ENCODE measurements at places on chromosomes 12 and 14. TPM values are rescaled to one million over a fixed set of nuclear protein-coding genes. Genes with fewer than 3 reads are reported as not detected.

The ERBB3 gene
- total RNA-seq = 1.1 TPM

The NXPH4 gene
- total RNA-seq = 0.88 TPM

DNA sequence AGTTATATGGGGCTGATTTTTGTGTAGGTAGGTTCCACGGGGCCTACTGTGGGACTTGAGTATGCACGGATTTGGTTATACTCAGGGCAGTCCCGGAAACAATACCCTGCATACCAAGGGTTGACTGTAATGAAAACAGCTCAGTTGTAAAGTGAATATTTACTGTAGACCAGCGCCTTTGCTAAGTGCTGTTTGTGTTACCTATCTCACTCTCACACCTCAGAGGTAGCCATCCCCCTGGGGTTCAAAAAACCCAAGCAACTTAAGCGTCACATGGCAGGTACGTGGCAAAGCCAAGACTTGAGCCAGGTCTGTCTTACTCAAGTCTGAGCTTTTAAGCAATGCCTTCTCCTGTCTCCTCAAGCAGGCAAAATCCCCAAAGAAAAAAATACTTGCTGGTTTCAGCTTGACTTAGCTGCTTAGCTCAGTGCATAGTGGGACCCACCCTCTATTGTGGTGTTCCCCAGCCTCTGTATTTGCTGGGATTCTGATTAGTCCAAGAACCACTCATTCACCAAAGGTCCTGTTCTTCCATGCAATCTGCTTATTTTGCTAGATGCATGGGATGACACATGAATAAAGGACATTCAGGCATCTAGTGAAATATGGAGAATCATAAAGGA, 34.2 kb upstream of the STRN3 start:
- H3K27me3 ChIP-seq = no peaks in the 10 kb centered on the region
- H3K4me3 ChIP-seq = no peak overlapping the region
- no peaks in the 10 kb centered on the region for H3K36me3 ChIP-seq
- DNase-seq = no peak
- H3K4me1 ChIP-seq = peaks cover 11% of the 10 kb centered on the region

DNA sequence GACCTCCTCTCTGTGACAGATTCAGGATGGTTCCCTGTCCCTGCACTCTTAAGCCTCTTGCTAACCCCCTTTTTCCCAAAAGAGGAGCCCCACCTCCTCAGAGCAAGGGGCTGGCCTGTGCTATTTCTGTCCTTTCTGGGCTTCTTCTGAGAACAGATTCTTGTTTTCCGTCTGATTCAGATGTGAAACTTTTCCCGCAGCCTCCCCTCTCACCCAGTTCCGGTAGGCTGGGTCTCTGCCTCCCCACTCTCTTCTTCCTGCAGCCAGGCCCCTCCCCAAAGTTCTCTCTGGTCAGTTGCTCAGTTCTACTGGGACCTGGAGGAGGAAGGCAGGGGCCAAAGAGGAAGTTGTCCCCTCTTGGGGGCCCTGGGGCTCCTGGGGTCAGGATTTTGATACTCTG, 11.8 kb downstream of the PDE1B start:
- H3K27me3 ChIP-seq = peaks cover 15% of the 10 kb centered on the region
- H3K36me3 ChIP-seq = no peaks in the 10 kb centered on the region
- no peak for DNase-seq
- H3K4me3 ChIP-seq = no peak overlapping the region

- DNase-seq = no peak
- no peaks in the 10 kb centered on the region for H3K4me1 ChIP-seq
Observed at GRCh38 chr12:109671502-109671901, 42.1 kb upstream of the FAM222A start.

The FERMT2 gene
- 220 TPM for total RNA-seq

DNA sequence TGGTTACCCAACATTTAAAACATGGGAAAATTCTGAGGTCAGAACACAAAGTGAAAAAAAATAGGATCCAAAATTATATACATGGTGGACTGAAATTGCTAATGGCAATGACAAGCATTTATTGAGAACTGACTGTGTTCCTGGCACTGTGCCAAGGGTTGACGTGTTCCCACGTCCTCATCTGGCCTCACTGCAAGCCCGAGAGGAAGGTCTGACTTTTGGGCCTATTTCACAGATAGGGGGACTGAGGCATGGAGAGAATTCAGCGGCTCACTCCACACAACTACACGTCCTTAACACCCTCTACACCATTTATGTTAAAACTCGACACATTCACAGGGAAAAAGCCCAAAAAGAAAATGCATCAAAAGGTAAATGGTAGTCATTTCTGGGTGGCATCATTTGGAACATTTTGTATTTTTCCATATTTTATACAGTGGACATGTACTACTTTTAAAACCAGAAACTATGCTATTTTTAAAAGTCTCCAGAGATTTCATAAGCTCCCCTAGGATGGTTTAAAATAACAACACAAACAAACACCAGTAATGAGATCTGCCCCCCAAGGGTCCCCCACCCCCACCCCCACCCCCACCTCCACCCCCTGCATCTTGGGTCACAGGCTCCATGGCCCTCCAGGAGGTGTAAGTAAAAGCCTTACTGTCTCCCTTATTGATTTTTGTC, 27.7 kb downstream of the CLMN start:
- no peaks in the 10 kb centered on the region for H3K27me3 ChIP-seq
- no peaks in the 10 kb centered on the region for H3K4me1 ChIP-seq
- peak; percentile 79 for DNase-seq
- no peaks in the 10 kb centered on the region for H3K36me3 ChIP-seq
- H3K27ac ChIP-seq = no peak overlapping the region

GRCh38 chr12:121513464-121514183, 67.2 kb downstream of the KDM2B start:
- DNase-seq = no peak
- H3K27me3 ChIP-seq = no peaks in the 10 kb centered on the region
- H3K27ac ChIP-seq = no peak overlapping the region
- no peaks in the 10 kb centered on the region for H3K4me1 ChIP-seq
- no peak overlapping the region for H3K4me3 ChIP-seq

The PZP gene
- not detected for total RNA-seq

DNA sequence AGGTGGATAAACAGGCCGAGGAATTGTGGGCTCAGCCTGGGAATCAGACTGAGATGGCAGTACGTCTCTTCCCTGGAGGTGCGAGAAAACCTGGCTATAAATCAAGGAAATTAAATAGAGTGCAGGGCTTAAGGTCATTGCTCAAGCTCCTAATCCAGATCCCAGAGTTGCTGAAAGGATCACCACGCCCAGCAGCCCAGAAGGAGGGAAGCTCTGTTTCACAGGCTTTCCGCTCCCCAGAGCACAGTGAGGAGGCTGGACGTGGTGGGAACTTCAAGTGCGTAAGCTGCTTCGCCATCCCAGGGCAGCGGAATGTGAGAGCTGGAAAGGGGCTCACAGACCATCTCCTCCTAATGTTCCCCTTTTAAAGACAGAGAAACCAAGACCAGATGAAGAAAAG, 651.6 kb upstream of the TBX3 start:
- H3K27ac ChIP-seq = no peak overlapping the region
- no peak for DNase-seq
- no peaks in the 10 kb centered on the region for H3K4me1 ChIP-seq
- no peaks in the 10 kb centered on the region for H3K27me3 ChIP-seq
- no peaks in the 10 kb centered on the region for H3K36me3 ChIP-seq
- no peak overlapping the region for H3K4me3 ChIP-seq

The C14orf132 gene
- total RNA-seq = 41.5 TPM

- peaks cover 29% of the 10 kb centered on the region for H3K4me1 ChIP-seq
- H3K27me3 ChIP-seq = no peaks in the 10 kb centered on the region
- H3K27ac ChIP-seq = peak within 1 kb of the TSS; percentile 65
- H3K4me3 ChIP-seq = peak within 1 kb of the TSS; percentile 84
- DNase-seq = peak; percentile 100
Observed at GRCh38 chr12:47758834-47759690, at the start of gene RAPGEF3. RAPGEF3 (minus strand) TSS chr12:47758880; CDS start chr12:47758556, 324 bp downstream.

- no peak for DNase-seq
- H3K36me3 ChIP-seq = no peaks in the 10 kb centered on the region
- H3K27ac ChIP-seq = no peak overlapping the region
- peaks cover 7% of the 10 kb centered on the region for H3K4me1 ChIP-seq
Observed at GRCh38 chr12:46452061-46452615, 79.6 kb upstream of the SLC38A2 start.

GRCh38 chr12:15705606-15706005, 83.6 kb downstream of the EPS8 start:
- no peak for DNase-seq
- no peaks in the 10 kb centered on the region for H3K36me3 ChIP-seq
- peaks cover 41% of the 10 kb centered on the region for H3K4me1 ChIP-seq
- H3K27me3 ChIP-seq = no peaks in the 10 kb centered on the region
- no peak overlapping the region for H3K4me3 ChIP-seq

- peaks cover 10% of the 10 kb centered on the region for H3K36me3 ChIP-seq
- no peak for DNase-seq
- no peak overlapping the region for H3K4me3 ChIP-seq
- peaks cover 30% of the 10 kb centered on the region for H3K4me1 ChIP-seq
Observed at GRCh38 chr12:1552171-1552570, 42.2 kb downstream of the FBXL14 start.

DNA sequence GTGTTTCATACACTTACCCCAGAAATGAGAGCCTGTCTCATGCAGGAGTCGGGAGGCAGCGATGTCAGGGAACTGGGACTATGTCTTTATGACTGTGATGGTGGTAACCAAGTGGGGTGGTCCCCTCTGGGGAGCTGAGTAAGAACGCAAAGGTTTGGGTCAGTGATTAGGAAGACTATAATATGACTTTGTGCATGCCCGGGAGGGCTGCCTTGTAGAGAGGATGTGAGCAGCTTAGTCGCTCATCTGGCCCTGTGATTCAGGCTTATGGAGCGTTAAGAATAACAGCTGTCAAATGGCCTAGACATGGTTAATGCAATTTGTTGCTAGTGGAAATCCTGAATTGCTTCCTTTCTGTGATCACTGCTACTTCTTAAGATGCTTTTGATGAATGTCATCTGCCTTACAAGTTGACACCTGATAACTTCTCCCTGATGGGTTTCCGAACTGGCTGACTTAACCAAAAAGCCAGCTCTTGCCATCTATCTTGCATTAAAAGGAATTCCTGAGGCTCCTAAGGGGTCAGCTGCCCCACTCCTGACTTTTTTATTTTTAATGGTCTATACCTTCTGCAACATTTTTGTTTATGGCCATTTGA, 35.4 kb upstream of the AACS start:
- no peak for DNase-seq
- H3K27me3 ChIP-seq = no peaks in the 10 kb centered on the region
- H3K27ac ChIP-seq = no peak overlapping the region
- H3K4me3 ChIP-seq = no peak overlapping the region

DNA sequence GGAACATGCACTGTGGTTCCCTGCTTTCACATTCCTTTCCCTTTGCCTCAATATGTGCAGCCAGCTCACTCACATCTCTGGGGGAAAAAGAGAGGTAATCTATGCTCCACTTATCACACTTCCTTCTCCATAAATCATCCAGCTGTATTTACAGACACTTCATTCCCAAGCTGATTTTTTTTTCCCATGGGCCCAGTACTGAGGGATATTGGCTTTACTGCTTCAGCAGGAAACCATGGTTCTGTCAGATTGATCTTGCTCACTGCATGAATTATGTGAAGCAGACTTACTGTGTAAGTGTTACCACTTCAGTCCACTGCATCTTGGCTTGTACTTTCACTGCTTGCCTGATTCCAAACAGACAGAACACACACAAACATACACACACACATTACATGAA, 555.6 kb downstream of the CCER1 start:
- no peak overlapping the region for H3K27ac ChIP-seq
- no peak for DNase-seq
- no peak overlapping the region for H3K4me3 ChIP-seq
- no peaks in the 10 kb centered on the region for H3K27me3 ChIP-seq

- H3K4me1 ChIP-seq = peaks cover 4% of the 10 kb centered on the region
- H3K36me3 ChIP-seq = no peaks in the 10 kb centered on the region
- no peak overlapping the region for H3K27ac ChIP-seq
Observed at GRCh38 chr12:68434391-68435298, 102.5 kb upstream of the MDM1 start.

DNA sequence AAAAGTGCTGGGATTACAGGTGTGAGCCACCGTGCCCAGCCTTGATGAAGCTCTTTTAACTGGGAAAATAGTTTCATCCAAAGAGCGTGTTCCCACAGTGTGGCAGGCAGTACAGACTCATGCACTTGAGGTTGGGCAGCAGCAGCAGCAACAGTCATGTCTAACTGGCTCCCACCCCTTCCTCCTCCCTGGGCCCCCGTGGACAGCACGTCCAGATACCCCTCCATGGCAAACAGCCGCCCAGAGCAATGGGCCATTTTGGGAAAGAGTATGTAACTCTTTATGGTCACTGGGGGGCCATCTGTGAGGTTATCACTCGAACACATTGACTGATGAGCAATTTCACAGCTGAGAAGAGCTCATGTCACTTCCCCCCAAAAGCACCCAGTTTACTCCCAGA, 279.1 kb upstream of the NOS1 start:
- no peak overlapping the region for H3K4me3 ChIP-seq
- DNase-seq = no peak
- no peak overlapping the region for H3K27ac ChIP-seq

The ZNF891 gene
- 1.4 TPM for total RNA-seq

DNA sequence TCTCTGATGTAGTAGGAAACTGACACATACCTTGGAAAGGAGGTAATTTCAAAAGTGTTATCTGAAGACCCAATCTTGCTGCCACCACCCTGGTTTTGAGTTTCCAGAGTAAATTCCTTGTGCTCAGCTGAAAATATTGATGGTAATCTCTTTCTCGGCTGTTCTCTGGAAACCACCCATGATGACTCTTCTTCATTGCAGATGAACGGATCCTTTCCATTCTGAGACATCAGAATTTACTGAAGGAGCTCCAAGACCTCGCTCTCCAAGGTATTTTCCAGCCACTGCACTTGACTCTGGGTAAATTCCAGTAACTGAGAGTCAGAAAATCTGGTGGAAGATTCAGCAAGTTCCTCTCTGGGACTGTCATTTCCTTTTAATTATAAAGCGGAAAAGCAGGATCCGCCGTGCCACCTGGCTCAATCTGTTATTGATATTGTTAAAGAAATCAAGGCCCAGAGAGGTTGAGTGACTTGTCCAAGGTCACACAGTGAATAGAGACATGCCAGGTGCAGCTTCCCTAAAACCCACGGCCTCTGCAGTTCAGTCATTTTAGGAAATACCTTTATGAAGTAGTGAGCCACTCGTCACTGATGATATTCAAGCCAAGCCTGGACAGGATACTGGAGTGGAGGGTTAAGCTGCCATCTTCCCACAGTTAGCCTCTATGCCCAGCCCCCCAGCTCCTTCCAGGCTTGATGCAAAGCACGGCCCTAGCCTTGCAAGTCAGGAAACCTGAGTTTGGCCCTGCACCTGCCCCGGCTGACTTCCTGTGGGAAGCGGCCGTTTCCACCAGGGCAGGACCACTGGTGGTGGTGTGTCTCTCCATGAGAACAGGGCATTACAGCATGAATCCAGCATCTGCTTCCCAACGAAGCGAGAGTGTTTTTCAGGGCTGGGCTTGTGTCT, 4.7 kb downstream of the CHGA start:
- H3K4me3 ChIP-seq = no peak overlapping the region
- no peaks in the 10 kb centered on the region for H3K36me3 ChIP-seq
- H3K27ac ChIP-seq = no peak overlapping the region
- H3K27me3 ChIP-seq = peaks cover 26% of the 10 kb centered on the region
- DNase-seq = no peak
- peaks cover 3% of the 10 kb centered on the region for H3K4me1 ChIP-seq

The POLR3B gene
- total RNA-seq = 11.9 TPM

The KIF5A gene
- 0.29 TPM for total RNA-seq

Data from osteoblast (primary cell).